Stimulated activated CD4-positive, alpha-beta T cell treated with anti-CD3 and anti-CD28 coated beads, Interleukin-1b, Interleukin-23, amount 100 ng/mL, for 48 hours (primary cell): ENCODE measurements at places on chromosomes 5 and 9.

DNA sequence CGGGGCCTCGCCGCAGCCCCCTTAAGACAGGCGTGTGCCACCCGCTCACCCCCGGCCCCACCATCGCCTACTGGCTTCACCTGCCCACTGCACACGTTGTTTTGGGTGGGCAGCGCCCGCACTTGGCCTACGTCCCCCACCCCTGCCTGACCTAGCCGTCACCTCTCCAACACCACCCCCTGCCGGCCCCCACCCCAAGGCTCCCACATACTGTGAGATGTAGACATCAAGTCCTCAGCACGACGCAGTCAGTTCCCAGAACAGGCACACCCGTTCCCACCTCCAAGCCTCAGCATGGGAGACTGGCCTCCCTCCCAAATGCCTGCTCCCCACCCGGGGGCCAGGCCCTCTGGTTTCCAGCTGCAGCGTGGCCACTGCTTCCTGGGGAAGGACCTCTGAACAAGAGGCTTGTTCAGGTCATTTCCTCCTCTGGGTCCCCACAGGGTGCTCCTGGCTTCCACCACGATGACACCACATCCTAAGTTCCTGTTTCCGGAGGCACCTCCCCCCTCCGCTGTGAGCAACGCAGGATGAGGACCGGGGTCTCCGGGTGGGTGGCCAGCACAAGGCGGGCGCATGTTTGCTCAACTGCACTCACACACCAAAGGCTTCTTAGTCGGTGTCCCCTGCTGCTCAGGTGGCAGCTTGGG is 11.3 kb downstream of the DBN1 start:
- no peak for DNase-seq

GRCh38 chr5:133404724-133405123 is 207.6 kb downstream of the FSTL4 start:
- no peak for DNase-seq

- DNase-seq = no peak
Observed at GRCh38 chr5:102049517-102049916, 246.6 kb downstream of the SLCO4C1 start.

GRCh38 chr5:173454361-173454735 is 126.1 kb upstream of the STC2 start:
- no peak for DNase-seq

GRCh38 chr9:70609542-70610286 is 195.3 kb upstream of the KLF9 start:
- no peak for DNase-seq

DNA sequence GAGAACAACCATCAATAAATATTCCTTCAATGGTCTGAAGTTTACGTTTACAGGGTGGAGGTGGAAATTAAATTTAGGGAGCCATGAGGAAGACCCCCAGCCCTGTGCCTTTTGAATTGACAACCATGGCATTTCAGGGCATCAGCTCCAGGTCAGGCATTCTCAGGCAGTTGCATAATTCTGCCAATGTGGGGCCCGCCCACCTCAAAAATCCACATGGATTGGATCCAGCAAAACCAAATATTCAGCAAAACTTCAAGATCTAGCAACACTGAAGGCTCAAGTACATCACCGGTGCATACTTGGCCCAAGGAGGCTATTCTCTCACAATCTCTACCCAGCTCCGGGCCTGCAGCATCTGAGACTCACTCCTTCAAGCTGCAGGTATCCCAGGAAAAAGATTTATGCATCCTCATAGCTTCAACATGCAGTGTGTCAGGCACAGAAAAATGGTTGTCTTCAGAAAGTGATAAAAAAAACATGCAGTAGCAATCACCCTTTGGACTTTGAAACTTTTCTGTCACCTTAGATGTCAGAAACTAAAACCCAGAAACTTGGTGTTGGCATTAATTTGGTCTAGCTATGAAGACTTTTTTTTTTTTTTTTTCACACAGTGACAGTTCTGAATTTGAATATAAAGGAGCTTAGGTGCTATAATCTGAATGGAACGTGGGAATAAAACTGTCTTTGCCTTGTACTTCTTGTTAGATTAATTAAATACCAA is 21.4 kb upstream of the ANXA2R start:
- no peak for DNase-seq

GRCh38 chr9:132946631-132947295 is 2.3 kb upstream of the TSC1 start:
- no peak for DNase-seq
